ENCODE measurements at places on chromosomes 5 and 9.

DNA sequence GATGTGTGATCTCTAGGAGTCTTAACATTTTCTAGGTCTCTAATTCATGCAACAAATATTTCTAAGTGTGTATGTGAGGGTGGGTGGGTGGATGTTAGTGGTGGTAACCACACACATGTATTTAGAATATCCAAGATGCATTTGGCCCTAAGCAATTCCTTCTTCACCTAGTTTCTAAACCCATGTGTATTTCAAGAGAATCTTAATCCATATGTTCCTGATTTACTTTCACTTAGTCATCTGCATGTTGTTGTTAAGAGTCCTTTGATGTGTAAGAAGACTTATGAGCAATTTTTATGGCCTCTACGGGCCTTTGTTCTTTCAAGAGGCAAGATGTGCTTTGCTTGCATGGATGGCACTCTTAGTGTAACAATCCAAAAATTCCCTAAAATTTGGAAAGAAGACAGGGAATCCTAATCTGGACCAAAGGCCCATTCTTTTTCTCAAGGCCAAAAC lies 282.6 kb downstream of the SPATA31D1 start:
- peak; percentile 26 for DNase-seq

DNA sequence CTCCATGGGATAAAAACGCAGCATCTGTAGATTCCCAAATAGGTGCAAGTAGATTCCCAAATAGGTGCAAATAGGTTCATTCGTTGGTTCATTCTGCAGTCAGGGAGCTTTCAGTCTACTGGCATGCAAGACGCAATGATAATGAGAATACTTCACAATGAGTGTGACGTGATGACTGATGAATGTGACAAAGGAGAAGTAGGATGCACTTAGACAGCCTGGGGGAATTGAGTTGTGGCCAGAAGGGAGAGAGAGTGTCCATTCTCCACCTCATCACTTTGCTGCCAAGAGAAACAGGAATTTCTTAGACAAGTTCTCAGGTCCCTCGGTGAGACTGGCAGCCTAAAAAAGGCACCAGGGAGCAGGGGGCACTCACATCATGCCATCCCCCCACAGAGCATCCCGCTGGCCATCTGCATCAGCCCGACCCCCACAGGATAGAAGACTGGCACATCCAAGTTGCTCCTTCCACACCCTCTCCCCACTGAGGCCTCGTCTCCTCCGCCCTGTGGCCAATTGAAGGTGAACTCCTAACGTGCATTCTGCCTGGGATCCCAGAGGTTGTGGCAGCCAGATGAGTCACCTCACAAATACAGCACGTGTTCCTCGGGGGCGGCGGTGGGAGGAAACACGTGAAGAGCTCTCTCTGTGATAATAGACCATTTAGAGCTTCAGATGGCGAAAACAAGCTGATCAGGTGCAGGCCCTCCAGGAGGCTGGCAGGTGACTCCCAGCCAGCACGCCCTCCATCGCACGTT lies 19.9 kb upstream of the KCNIP1 start:
- peak; percentile 59 for DNase-seq

DNA sequence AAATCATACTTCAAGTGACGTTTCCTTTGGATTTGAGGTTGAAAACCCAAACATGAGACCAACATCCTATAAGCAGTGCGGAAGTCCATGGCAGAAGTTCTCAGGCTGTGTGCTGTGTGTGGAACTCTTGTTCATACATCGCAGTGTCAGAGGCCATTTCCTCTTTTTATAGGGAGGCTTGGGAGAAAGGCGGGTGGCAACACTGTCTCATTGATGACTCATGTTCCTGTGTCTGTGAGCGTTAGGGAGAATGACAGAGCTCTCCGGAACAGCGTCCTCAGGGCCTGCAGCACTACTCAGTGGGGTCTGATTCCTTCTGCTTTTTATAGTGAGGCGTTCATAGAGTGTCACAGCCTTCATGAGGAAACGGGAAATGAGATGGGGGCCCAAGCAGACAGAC lies 98.8 kb upstream of the BASP1 start:
- peak; percentile 76 for DNase-seq

- no peak for DNase-seq
Observed at GRCh38 chr5:108858959-108859358, 111.3 kb downstream of the FER start.

DNA sequence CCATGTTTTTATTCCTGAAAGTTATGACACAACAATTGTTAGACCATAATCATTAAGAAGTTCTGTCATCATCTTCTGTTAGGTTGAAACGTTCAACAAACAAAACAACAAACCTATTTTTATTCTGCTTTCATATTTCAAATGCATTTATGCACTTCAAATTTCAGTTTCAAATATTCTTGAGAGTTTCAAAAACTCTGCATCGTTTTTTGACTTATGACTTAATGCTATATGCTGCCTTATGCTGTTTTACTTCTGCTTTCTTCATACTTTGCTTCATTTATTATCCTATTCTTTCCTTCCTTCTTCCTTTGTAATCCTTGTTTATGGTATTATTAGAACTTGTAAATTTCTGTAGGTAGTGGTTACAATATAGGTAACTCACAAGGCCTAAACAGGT lies 95.0 kb downstream of the PCSK1 start:
- no peak for DNase-seq

DNA sequence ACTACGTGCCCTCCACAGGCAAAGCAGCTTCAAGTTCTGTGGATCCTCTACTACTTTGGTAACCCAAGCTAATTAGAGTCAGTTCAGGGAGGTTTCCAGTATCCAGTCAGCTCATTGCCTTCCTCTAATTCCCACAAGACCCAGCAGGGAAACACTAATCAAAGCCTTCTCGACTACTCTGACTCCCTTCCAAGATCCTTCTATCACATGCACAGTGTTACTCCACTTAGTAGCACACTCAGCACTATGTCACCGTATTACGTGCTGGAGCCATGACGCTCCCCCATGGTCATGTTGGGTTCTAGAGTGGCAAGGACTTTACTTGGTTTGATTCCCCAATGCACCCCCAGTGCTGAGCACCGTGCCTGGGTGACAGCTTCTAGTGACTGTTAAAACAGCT lies 53.0 kb downstream of the DCP2 start:
- DNase-seq = no peak

DNA sequence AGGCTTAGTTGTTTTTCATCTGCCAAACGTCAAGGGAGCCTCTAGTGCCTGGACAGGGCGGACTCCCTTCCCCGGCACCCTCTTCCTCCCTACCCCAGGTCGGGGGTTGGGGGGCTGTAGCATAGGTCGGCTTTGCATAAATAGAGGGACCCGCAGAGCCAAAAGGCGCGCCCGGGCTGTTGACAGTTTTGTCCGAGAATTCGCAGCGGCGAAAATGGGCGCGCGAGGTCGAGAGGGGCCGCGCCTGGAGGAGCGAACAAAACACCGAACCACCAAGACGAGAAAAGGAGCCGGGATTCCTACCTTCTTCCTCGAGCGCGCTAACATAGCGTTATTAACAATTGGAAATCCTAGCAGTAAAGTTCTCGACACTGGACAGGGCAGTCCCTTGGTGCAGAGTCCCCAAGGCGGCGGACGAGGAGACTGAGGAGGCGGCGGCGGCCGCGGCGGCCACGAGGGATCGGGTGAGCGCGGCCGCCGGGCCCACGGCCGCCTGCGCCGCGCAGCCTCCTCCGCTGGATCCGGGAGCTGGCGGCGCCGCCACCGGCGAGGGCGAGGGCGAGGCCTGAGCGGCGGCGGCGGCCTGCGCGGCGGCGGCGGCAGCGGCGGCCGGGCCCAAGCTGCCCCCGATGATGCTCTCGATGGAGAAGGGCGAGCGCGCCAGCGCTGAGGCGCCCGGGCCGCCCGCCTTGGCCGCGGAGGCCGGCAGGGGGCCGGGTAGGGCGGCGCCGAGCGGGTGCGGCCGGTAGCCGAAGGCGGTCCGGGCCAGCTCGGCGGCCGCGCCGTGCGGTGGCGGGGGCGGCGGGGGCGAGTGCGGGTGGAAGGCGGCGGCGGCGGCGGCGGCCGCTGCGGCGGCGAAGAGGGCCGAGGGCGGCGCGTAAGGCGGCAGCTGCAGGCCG lies 1.7 kb downstream of the FOXD1 start:
- peak; percentile 63 for DNase-seq

DNA sequence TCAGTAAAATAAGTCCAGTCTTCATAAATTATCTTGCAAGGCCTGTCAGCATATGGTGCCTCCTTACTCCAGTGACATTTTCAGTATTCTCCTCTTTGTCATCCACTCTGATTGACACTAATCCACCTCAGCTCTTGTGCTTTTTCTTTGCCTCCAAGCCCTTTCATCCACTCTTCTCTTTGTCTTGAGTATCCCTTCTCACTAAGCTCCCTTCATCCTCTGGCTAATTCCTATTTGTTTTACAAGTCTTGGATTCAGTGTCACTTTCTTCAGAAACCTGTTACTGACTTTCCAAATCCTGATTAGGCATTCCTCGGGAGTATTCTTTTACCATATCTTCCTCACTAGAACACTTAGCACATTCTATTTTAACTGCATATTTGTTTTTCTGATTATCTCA lies 100.6 kb upstream of the VCAN start:
- no peak for DNase-seq

GRCh38 chr9:101400120-101400519 lies 1.5 kb downstream of the ZNF189 start:
- DNase-seq = no peak

- no peak for DNase-seq
Observed at GRCh38 chr5:158977642-158978041, 122.1 kb downstream of the EBF1 start.

- DNase-seq = peak; percentile 79
Observed at GRCh38 chr5:175321927-175322532, 122.0 kb downstream of the DRD1 start.

GRCh38 chr9:132498531-132499210 lies 83.7 kb upstream of the BARHL1 start:
- DNase-seq = peak; percentile 39

- no peak for DNase-seq
Observed at GRCh38 chr5:146626936-146627335, 110.9 kb upstream of the GPR151 start.

DNA sequence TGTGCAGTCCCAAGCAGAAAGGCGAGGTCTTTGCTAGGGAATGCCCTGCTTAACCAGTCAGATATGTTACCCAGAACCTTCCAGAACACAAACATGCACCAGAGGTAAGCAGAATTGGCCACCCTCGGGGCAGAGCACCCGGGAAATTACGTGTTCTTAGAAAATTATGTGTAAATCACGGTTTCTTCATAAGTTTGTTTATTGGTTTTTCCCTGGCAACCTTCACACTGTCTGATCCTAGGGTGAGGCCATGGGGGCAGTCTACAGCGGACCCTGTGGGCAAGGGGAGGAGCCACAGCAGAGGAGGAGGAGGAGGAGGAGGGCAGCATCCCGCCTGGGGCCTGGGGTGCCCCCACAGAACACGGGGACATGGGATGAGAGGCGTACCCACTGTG lies 31.4 kb downstream of the RXRA start:
- no peak for DNase-seq

DNA sequence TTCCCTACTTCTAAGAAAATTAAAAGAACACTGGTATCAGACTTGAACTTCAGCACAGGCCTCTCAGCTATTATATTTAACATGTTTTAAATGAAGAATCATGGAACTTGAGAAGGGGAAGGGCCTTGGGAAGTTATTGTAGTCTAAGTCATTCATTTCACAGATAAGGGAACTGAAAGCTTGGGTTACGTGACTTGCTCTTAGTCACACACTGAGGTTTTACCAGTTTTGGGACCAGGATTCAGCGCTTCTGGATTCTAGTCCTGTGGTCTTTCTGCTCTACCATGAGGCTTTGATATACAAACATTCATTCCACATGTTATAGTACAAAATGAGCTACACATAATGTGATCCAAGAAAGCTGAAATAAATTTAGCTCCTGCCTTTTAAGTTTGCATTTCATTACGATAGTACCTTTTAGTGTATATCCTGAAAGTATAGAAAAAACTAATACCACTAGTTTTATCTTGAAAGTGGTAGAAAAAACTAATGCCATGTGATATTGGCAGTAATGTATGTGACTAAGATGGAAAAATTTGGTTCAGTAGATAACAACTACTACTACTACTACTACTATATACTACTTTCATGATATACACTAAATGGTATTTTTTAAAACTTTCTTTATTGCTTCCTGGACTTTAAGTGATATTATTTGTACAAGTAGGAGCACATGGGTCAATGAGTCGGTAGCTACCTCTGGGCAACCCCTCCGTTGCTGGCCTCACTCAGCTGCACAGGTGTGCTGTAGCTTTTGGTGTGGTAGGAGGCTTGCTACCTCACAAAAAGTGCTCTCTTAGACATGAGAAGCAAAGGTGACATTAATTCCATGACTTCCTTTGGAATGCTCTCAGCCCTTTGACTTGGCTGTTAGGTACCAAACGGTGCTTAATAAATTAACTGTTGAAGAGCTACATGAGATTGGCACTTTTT lies 40.7 kb downstream of the F2RL2 start:
- DNase-seq = peak; percentile 37

- DNase-seq = peak; percentile 16
Observed at GRCh38 chr5:11407556-11408145, 496.6 kb downstream of the CTNND2 start.

- no peak for DNase-seq
Observed at GRCh38 chr5:9239626-9240025, 306.2 kb downstream of the SEMA5A start.

DNA sequence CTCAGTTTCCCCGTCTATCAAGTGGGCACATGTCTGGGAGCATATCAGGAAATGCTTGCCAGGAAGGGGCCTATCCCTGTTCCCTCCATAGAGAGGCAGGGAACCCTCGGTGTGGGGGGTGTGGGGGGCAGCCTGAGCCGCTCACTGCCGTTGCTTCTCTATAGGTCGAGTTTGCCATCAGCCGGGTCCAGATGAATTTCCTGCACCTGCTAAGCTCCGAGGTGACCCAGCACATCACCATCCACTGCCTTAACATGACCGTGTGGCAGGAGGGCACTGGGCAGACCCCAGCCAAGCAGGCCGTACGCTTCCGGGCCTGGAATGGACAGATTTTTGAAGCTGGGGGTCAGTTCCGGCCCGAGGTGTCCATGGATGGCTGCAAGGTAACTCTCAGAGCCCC lies 13.8 kb upstream of the ORM1 start:
- no peak for DNase-seq

- no peak for DNase-seq
Observed at GRCh38 chr5:126982202-126982601, 48.2 kb downstream of the MARCHF3 start.

DNA sequence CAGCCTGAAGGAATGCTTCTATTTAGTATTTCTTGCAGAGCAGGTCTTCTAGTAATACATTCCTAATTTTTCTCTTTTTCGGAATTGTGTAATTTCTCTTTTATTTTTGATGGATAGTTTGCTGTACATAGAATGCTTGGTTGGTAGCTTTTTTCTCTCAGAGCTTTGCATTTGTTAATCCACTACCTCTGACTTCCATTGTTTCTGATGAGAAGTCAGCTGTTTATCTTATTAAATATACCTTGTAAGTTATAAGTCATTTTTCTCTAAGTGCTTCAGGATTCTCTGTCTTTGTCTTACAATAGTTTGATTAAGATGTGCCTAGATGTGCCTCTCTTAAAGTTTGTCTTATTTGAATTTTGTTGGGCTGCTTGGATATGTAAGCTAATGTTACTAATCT lies 101.9 kb downstream of the HTR1A start:
- DNase-seq = no peak

DNA sequence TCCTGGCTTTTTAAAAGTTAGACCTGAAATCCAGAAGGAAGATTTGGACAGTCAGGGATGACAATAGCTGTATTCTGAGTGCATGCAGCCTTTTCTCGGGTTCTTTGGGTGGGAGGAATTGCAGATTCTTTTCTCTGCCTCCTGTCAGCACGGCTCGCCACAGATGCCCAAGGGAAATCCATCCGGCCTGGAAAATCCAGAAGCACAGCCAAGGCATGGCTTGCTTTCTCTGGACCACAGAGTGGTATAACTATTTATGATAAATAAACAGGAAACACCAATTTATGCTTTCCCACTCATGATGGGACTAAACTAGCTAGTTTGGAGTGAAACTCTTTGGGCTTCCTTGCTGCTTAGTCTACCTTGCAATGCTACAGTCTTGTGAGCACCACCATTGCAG lies 59.1 kb downstream of the C9orf152 start:
- no peak for DNase-seq

All from astrocyte of the hippocampus (primary cell).